ENCODE measurements at places on chromosomes 7 and 10.

- no peak for DNase-seq
These were observed 113.3 kb downstream of the TCF7L2 start for GRCh38 chr10:113063043-113063967.

GRCh38 chr10:132386419-132386831, 10.6 kb upstream of the PWWP2B start:
- DNase-seq, result no peak

DNA sequence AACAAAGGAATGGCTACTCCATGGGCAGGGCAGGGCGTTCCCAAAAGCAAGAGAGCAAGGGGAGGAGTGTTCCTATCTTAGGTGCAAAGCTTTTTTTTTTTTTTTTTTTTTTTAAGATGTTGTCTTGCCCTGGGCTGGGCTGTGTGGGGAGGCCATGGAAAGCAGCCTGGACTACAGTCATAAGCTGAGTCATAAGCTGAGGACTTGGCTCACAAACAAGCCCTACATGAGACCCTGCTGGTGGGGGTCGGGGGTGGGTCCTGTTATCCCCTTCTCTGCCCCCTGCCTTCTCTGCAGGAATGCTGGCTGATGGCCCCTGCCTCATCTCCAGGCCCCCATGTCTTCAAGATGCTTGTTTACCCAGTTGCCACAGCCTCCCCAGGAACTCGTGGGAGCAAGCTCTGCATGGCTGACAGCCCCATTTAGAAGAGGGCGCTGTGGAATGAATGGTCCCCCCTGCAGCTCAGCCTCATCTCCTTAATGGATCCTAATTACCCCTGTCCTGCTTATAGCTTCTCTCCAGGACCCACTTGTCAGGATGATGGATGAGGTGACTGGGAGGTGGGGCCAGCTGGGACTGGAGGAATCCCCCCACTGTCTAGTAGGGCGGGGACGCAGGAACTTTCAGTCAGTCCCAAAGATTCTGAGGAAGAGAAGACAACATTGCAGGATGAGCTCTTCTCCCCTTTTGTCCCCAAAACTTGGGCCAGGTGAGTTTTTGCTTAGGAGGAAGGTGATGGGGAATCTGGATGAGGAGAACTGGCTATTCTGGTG, 340.8 kb upstream of the PODXL start:
- DNase-seq, result no peak

DNA sequence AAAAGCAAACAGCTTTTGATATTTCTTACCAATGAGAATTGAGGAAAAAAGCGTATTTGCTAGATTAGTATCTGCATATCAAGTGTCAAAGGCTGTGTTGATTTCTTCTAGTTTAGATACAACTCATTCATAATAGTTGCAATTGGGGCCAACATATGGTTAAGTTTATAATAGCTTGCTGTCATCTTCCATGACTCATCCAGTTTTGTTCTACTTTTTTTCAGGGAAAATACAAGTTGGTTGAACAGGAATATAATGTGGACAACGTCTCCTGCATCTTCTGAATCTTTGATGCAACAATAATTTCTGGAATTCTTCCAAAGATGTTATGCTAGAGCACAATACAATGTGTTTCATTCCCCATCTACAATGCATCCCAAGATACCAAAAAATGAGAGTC, 182.0 kb downstream of the THSD7A start:
- no peak for DNase-seq

- no peak for DNase-seq
These were observed 28.7 kb upstream of the JAKMIP3 start for GRCh38 chr10:132036887-132037675.

GRCh38 chr7:138727336-138728099, 26.4 kb upstream of the SVOPL start:
- no peak for DNase-seq

DNA sequence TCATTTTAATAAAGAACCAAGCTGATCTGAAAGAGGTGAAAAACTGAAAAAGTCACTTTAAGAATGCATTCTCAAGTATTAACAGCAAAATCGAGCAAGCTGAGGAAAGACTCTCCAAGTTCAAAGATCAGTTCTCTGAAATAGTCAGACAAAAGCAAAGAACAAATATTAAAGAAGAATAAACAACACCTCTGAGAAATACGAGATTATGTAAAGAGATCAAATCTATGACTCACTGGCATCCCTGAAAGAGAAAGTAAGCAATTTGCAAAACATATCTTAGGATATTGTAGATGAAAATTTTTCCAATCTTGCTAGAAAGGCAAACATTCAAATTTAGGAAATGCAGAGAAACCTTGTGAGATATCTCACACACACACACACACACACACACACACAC, 138.4 kb upstream of the HGF start:
- DNase-seq, result no peak

DNA sequence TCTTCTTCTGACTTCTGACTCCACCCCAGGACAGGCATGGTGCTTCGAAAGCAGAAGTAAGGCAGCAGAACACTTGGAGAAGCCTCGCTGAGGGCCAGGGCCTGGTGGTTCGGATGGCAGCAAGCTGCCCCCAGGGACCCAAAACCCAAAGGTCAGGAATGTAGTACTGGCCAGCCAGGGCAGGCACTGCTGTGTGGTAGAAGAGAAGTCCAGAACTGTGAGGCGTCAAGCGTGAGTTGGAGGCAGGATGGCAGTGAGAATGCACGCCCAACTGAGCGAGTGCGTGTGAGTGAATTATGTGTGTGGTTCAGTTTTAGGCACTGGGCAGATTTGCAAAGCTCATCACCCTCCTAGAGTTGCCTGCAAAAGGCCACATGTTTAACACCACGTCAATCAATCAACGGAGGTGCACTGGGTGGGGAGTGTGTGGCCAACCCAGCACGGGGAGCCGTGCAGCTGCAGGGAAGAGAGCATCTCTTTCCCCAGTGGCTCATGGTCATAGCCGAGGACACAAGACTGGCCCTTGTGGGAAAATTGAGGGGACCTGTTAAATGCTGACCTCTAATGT, 144.3 kb downstream of the KCNMA1 start:
- DNase-seq, result no peak

- peak; percentile 40 for DNase-seq
These were observed 70.8 kb downstream of the XPNPEP1 start for GRCh38 chr10:109852475-109853037.

DNA sequence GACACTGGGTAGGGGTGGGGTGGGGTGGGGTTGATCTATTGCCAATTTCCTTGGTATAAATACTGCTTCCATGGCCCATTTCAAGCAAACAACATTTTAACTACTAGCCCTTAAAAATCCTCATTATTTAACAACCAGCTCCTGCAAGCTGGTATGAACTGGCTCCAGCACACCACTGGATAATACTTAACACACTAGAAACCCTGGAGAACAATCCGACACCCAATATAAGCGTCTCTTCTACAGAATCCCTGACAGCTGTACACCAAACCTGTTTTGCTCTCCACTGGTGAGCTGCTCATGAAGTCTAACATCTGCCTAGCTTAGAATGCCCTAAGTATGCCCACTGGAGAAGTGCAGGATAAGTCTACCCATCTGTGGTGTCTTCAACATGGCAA, 116.8 kb downstream of the HIPK2 start:
- DNase-seq, result no peak

GRCh38 chr10:4596951-4597350, 229.1 kb upstream of the AKR1E2 start:
- DNase-seq, result no peak

DNA sequence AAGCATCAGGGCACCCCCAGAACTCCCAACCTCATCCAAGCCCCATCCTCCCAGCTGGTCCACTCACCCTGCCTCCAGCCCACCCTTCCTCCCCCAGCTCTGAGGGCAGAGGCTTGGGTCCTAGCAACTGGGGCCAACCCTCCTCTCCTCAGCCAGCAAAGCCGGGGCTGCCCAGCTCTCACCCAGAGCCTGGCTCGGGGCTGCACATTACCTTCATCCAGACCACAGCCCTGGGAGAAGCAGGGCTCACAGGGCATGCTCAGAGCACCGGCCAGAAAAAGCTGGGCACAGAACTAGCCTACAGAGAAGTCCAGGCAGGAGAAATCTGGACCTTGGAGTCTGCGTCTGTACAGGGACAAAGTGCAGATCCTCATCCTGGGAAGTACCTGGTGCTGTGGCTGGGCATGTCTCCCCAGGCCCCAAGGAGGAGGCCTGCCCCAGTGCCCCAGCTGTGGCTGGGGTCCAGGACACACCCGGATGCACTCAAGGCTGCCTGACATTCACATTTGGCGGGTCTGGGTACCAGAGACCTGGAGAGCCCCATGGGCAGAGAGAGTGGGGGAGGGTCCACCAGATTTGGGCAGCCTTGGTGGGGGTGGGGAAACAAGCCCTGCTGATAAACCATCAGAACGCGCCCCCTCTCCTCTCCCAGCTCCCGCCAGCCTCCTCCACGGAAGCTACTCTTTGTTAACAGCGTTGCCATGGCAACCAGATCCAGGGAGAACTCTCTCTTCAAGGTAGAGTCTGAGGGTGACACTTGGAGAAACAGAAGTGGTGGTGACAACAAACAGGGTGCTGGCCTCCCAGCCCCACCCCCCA, 5.1 kb downstream of the RASGEF1A start:
- DNase-seq, result peak; percentile 20

GRCh38 chr7:85104432-85105205, 82.2 kb downstream of the SEMA3D start:
- DNase-seq, result no peak

DNA sequence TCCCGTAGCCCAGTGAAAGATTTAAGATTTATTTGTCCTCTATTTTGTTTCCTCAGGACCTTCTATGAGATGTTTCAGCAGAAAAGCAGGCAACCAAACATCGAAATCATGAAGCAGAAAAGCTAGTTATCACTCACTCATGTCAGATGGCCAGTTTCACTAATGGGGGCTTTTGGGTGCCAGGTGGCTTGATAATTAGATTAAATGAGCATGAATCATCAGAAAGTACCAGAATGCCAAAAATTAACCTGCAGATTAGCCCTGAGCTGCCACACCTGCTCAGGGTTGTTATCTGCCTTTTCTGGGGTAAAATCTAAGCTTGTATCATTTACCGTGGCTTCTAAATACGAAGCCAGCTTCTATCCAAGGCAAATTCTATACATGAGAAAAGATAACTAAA, 1017.5 kb downstream of the XPNPEP1 start:
- DNase-seq, result no peak

DNA sequence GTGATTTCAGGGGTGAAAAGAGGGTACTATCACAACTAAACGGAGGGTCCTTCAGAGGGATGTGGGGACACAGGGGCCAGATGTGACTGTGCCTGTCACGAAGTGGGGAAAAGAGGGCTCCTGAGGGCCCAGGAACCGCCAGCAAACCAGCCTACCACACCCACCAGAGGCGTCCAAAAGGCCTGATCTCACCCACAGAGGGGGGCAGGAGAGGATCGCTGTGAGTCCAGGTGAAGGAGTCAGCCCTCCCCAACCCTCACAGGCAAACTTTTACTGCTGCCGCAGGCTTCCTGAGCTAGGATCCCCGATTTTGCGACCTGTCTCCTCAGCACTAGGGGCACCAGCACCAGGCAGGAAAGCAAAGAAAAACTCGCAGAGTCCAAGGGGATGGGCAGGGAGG, 64.7 kb downstream of the HIPK2 start:
- no peak for DNase-seq

DNA sequence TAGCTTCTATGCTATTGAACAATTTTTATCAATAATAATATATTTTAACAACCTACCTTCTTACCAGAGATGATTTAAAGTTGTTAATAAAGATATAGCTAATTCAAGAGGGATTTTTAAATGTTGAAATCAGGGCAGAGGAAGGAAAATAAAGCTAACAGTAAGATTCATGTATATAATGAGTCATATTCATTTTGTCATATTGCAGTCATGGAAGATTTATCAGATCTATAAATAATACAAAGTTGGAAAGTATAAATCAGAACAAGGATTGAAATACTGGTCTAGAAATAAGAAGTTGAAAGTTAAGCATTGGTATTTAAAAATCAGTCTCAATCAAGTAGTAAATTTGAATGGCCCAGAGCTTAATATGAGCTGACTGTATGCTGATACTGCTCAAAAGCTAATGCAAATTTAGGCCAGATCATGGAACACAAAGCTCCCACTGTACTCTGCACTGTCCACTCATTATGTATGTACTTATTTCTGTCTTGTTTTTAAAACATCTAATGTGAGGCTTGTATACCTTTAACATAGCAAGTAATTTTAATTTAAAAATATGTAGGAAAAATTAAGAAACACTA, 196.9 kb downstream of the ZEB1 start:
- DNase-seq, result no peak

- DNase-seq, result no peak
These were observed 163.6 kb downstream of the CDK14 start for GRCh38 chr7:90759710-90760109.

- no peak for DNase-seq
These were observed 176.8 kb downstream of the COBL start for GRCh38 chr7:51139796-51140195.

- no peak for DNase-seq
These were observed 8.1 kb downstream of the TRIM8 start for GRCh38 chr10:102652170-102652916.

- DNase-seq, result no peak
These were observed 23.7 kb downstream of the PRR15 start for GRCh38 chr7:29587195-29587808.

- no peak for DNase-seq
These were observed 137.4 kb downstream of the HGF start for GRCh38 chr7:81632418-81632817.

GRCh38 chr7:4020086-4020485, 662.0 kb upstream of the FOXK1 start:
- no peak for DNase-seq

GRCh38 chr10:13993169-13993568, 337.6 kb downstream of the FRMD4A start:
- no peak for DNase-seq

DNA sequence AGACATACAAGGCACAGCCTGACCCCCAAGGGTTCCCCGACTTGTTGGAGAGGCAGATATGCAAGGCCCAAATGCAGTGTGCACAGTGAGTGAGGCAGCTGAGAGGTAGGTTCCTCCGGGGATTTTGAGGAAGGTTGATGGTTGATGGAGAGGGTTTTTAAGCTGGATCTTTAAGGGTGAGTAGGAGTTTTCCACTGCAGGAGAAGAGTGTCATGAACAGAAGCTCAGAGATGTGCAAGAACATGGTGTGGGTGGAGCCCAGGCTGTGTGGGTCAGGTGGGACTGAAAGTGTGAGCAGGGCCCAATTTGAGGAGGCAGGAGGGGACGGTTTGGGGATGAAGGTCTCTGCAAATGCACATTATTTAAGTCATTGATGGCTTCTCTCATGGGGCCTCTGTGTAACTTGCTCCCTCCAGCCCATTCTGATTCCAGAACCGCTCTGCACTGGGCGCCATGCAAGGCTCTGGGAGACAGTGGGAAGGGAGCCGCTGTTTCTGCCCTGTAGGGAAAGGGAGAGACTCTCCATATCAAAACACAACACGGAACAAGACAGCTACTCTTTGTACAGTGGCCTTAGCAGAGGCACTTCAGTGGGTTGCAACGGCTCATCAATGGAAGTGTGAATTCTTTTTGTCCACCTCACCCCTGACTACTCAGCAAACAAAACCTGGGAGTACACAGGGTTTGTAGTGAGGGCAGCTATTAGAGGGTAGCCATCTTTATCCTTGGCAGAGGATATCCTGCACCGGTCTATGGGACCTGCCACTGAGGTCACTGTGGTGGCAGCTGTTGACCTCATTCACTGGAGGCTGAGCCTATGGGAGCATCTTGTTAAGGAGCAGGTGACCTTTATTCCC, 29.7 kb downstream of the RAMP3 start:
- no peak for DNase-seq
